ENCODE measurements at places on chromosomes 5 and 9.

DNA sequence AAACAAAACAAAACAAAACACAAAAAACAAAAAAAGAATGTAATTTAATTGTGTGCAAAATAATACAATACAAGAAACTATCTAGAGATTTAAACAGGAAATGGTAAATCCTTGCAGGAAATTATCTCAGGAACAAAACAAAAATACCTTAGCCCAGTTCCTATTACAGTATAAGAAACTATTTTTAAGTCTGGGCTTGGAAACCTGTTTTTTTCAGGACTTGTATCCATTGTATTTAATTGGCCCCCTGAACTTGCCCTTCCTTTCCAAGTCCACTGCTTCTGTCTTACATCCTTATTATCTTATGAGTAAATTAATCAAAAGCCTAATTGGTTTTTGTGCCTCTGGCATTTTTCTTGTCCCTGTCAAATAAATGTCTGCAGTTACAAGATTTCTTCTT is 48.5 kb downstream of the ST8SIA4 start:
- 0 out of 2 replicates have a peak, but pooled peaks cover 12% of the 10 kb centered on the region for H3K36me3 ChIP-seq
- DNase-seq, result no peak
- peak overlapping the region; percentile 84 for H3K27ac ChIP-seq
- H3K4me3 ChIP-seq, result no peak overlapping the region
- no peaks in the 10 kb centered on the region for H3K27me3 ChIP-seq
- H3K4me1 ChIP-seq, result peaks cover 46% of the 10 kb centered on the region

GRCh38 chr5:2719332-2719731 is 32.1 kb downstream of the IRX2 start:
- no peak for DNase-seq
- H3K27ac ChIP-seq, result no peak overlapping the region
- H3K4me1 ChIP-seq, result no peaks in the 10 kb centered on the region
- H3K27me3 ChIP-seq, result no peaks in the 10 kb centered on the region

DNA sequence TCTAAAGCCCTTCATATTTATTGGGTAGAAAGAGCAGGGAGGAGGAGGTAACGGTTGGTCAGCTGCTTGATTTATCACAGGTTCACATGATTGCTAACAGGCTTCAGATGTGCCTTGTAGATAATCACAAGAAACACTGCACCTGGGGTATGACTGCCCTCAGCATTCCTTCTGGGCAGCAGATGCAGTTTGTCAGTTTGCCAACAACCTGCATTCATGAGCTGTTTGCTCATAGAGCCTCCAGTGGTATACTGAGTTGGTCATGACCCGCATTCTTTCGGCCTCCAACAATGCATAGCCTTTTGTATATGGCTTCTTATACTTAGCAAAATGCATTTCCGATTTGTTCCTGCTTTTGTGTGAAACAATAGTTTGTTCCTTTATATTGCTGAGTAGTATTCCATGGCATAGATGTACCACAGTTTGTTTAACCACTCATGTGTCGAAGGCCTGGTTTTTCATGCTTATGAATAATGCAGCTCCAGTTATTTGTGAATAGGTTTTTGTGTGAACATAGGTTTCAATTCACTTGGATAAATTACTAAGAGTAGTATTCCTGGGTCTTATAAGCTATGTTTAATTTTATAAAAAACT is 83.6 kb downstream of the ARHGEF28 start:
- H3K27me3 ChIP-seq, result no peaks in the 10 kb centered on the region
- no peaks in the 10 kb centered on the region for H3K4me1 ChIP-seq
- DNase-seq, result no peak
- H3K36me3 ChIP-seq, result no peaks in the 10 kb centered on the region

DNA sequence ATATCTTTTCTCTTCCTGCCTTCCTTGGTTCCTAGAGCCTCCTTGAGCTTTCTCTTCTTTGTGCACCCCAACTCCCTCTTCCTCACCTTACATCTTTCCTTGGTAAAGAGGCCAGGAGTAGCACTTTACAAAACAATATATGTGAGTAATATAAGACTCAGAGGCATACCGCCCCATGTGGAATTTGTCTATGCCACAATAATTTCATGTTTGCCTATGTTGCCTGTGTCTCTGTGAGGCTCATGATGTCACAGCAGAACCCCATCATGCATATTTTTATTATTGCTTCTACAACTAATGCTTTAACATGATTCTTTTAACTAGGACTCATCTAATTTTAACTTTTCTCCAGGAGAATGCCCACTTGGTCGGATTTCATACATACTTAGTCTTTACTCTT is 15.0 kb upstream of the LVRN start:
- H3K27me3 ChIP-seq, result no peaks in the 10 kb centered on the region
- no peak overlapping the region for H3K27ac ChIP-seq
- H3K36me3 ChIP-seq, result no peaks in the 10 kb centered on the region
- no peak for DNase-seq
- H3K4me1 ChIP-seq, result no peaks in the 10 kb centered on the region

DNA sequence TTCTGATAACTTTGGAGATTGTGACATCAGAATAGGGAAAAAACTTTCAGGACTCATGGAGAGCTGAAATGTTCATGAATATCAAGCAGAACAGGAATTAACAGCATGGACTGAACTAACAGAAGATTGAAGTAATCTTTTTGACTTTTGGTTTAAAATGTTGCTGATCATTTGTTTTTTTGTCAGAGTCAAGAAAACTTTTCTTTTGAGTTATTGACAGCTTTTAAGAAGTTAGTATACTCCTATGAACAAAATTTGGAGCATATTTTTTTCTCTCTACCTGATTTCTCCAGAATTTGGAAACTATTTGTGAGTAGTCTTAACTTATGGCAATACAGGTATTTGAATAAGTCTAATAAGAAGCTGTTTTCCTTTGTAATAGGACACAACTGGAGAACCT is 244.3 kb upstream of the KLF9 start:
- no peak overlapping the region for H3K27ac ChIP-seq
- no peaks in the 10 kb centered on the region for H3K27me3 ChIP-seq

GRCh38 chr5:82640916-82641315 is 362.8 kb upstream of the RPS23 start:
- no peaks in the 10 kb centered on the region for H3K36me3 ChIP-seq
- no peak for DNase-seq
- H3K4me3 ChIP-seq, result no peak overlapping the region
- no peak overlapping the region for H3K27ac ChIP-seq
- peaks cover 31% of the 10 kb centered on the region for H3K4me1 ChIP-seq

DNA sequence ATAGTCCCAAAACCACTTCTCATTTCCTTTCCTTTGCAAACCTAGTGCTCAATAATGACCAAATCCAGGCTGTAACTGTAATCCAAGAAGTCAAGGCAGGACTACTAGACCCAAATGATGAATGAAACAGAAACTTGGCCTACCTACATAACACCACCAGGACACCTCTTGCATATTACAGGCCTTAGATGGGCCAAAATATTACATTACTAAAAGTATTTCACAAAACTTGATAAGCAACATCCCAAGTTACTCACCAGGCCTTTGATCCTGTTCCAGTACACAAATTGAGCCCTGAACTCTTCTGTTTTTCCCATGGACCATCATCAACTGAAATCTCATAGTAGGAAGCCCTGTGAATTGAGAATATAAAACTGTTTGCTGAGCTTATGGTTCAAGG is 34.8 kb downstream of the NADK2 start:
- no peak for DNase-seq
- 0 out of 2 replicates have a peak, but pooled peaks cover 3% of the 10 kb centered on the region for H3K36me3 ChIP-seq
- no peak overlapping the region for H3K4me3 ChIP-seq
- H3K27me3 ChIP-seq, result no peaks in the 10 kb centered on the region
- no peak overlapping the region for H3K27ac ChIP-seq
- H3K4me1 ChIP-seq, result peaks cover 5% of the 10 kb centered on the region

Data from MM.1S (cell line).